ENCODE measurements at places on chromosomes 1 and 21. TPM values are rescaled to one million over a fixed set of nuclear protein-coding genes. Genes with fewer than 3 reads are reported as not detected.

GRCh38 chr1:68375919-68376318 lies 73.8 kb downstream of the RPE65 start:
- no peaks in the 10 kb centered on the region for H3K36me3 ChIP-seq
- H3K4me1 ChIP-seq = no peaks in the 10 kb centered on the region
- DNase-seq = no peak
- no peaks in the 10 kb centered on the region for H3K27me3 ChIP-seq

- no peak for DNase-seq
- no peak overlapping the region for H3K27ac ChIP-seq
- H3K27me3 ChIP-seq = peaks cover 22% of the 10 kb centered on the region
- no peaks in the 10 kb centered on the region for H3K4me1 ChIP-seq
- H3K4me3 ChIP-seq = no peak overlapping the region
- H3K36me3 ChIP-seq = no peaks in the 10 kb centered on the region
Observed at GRCh38 chr1:205353612-205354011, 3.1 kb downstream of the KLHDC8A start.

- H3K27ac ChIP-seq = no peak overlapping the region
- H3K36me3 ChIP-seq = peaks cover 12% of the 10 kb centered on the region
Observed at GRCh38 chr1:2074944-2075740, 24.9 kb downstream of the PRKCZ start.

DNA sequence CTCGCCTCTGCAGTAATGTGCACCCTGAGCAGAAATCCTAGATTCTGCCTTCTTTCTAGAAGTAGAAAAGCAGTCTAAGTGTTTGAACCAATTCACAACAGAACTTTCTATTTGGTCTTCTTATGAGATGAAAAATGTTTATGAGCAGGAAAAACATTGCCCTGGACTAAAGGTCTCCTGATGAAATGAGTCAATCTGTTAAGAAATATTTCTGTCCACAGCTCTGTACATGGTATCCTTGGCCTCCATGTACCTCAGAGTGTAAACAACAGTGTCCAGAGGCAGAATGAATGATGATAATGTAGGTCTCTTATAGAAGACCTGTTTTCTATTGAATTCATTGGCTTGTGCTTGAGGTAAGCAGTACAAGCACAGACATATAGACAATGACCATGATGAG lies 6.2 kb upstream of the APCS start:
- H3K27me3 ChIP-seq = peaks cover 6% of the 10 kb centered on the region
- no peaks in the 10 kb centered on the region for H3K36me3 ChIP-seq
- H3K27ac ChIP-seq = no peak overlapping the region
- no peak for DNase-seq

DNA sequence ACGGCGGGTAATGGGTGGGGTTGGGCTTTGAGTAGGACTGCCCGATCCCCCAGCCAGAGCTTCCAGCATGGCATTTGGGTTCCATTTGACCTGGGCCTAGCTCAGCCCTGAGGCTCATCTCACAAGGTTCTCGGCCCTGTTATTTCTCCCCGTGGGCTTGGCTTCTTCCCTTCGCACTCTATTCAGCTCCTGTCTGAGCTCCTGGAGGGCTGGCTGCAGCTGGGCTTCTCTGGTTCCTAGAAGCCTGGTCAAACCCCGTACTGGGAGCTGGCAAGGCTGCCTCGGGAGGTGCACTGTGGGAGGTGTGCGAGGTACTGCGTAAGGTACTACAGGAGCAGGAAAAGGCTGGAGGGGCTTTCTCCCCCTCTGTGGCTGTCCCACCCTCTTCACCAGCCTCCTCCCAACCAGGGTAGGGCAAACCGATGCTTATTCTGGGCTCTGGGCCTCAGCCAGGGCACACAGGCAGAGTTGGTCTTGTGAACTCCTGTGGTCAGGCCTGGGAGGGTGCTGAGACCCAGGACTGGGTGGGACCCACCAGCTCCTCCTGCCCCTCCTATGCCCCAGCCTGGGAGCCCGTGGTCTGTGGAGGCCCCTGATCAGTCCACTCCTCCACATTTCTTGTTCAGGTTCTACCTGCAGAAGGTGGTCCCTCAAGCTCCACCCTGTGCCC lies 814 bp downstream of the A3GALT2 start:
- peaks cover 9% of the 10 kb centered on the region for H3K36me3 ChIP-seq
- no peak overlapping the region for H3K27ac ChIP-seq
- H3K27me3 ChIP-seq = peaks cover 21% of the 10 kb centered on the region
- no peak overlapping the region for H3K4me3 ChIP-seq
- H3K4me1 ChIP-seq = peaks cover 3% of the 10 kb centered on the region
- DNase-seq = no peak

DNA sequence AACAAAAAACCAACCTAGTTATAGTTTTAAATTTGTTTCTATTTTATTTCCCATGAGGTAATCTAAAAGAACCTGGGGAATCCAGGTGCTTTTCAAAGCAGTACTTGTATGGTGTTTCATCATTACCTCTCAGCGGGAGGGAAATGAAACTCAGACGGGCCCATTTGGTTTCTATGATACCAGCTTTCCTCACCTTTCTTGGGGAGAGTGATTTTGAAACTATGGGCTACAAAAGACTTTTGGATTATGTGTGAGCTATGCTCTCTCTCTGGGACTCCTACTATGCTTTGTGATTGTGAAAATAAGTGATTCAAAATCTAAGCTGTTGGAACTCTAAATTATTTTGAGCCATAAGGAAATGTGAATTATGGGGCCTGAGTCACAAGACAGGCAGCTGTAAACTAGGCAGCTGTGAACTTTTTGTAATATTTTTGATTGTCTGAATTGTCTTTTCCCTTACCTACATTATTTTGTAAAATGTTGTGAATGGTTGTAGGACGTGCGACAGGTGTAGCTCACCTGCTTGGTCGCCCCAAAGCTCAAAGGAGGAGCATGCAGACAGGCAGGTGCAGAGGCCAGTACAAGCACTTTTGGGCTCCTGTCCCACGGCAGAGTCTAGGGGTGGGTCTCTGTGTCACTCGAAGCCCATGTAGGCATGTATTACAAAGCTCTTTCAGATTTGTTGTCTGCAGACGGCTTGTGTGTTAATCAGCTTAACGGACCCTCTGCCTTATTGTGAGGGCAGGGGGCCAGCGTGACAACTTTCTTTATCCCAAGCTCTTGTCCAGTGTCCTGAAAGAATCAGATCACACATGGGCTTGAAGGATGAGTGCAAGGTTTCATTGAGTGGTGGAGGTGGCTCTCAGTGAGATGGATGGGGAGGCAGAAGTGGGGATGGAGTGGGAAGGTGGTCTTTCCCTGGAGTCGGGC lies 64.8 kb upstream of the BACH1 start:
- no peak for DNase-seq
- H3K4me3 ChIP-seq = no peak overlapping the region
- H3K4me1 ChIP-seq = peaks cover 30% of the 10 kb centered on the region

GRCh38 chr1:223718850-223719249 lies 6.5 kb downstream of the CAPN2 start:
- no peaks in the 10 kb centered on the region for H3K27me3 ChIP-seq
- peak overlapping the region; percentile 95 for H3K27ac ChIP-seq
- peaks cover 91% of the 10 kb centered on the region for H3K4me1 ChIP-seq
- no peak overlapping the region for H3K4me3 ChIP-seq

The PFKFB2 gene
- 1.5 TPM for total RNA-seq

- peaks cover 11% of the 10 kb centered on the region for H3K27me3 ChIP-seq
- no peaks in the 10 kb centered on the region for H3K36me3 ChIP-seq
- no peak overlapping the region for H3K27ac ChIP-seq
- no peak overlapping the region for H3K4me3 ChIP-seq
Observed at GRCh38 chr1:172824209-172824608, 165.3 kb downstream of the FASLG start.

DNA sequence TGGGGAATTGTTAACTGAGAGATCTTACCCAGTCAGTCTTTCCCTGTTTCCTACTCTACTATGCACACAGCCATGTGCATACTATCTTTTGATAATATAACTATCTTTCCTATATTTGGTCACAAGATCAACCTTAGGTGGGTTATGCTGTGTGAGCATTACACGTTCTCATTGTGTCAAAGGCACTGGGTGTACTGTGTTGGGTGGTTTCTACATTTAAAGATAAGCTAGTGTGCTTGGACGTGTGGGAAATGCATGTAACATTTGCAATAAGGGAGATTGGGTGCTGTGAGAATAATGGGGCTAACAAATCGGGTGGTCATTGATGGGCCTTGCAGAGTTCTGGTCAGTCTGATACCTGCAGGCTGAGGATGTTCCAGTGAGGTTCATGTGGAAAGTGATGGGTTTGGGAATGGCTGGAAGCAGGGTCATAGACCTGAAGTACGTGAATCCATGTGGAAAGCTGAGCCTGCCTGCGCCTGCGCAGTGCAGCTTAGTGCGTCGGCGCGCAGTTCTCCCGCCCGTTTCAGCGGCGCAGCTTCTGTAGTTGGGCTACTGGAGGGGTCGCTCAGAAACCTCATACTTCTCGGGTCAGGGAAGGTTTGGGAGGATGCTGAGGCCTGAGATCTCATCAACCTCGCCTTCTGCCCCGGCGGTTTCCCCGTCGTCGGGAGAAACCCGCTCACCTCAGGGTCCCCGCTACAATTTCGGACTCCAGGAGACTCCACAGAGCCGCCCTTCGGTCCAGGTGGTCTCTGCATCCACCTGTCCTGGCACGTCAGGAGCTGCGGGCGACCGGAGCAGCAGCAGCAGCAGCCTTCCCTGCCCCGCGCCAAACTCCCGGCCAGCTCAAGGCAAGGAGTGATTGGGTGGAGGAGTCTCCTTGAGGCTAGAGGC lies at the start of gene MSH4:
MSH4 (plus strand) TSS at position 507 of the 897 bp plus-strand sequence; CDS start at position 611, 104 bp downstream.
- H3K4me1 ChIP-seq = peaks cover 17% of the 10 kb centered on the region
- H3K27ac ChIP-seq = no peak within 1 kb of the TSS
- H3K4me3 ChIP-seq = no peak within 1 kb of the TSS
- DNase-seq = no peak
- H3K27me3 ChIP-seq = no peaks in the 10 kb centered on the region
- H3K36me3 ChIP-seq = peaks cover 64% of the 10 kb centered on the region

Data from activated CD4-positive, alpha-beta memory T cell treated with anti-CD3 and anti-CD28 coated beads, Interleukin-2, amount 10 ng/mL, durations not matched to agents 7 days and 5 days (primary cell).